ENCODE measurements at places on chromosomes 4 and X.

DNA sequence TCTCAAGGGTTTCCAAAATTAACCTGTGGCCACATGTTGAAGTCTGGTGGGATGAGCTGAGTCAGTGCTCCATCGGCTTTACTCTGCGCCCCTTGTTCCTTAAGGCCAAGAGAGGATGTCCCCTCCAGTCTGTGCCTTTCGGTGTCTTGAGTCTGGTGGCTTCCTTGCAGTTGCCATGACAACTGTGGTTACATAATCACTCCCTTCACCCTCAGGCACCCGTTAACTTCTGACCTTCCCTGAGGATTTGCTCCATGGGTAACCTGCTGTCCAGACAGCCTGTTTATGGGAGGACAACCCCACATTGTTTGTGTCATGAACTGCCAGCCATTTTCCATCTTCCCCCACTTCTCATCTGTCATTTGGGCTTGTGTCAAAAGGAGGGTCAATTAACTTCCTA is 401.1 kb upstream of the LCORL start:
- DNase-seq = no peak

- no peak for DNase-seq
These were observed 641.2 kb upstream of the CPEB2 start for GRCh38 chr4:14361084-14361483.

GRCh38 chr4:21830272-21830671 is 118.3 kb downstream of the KCNIP4 start:
- no peak for DNase-seq

DNA sequence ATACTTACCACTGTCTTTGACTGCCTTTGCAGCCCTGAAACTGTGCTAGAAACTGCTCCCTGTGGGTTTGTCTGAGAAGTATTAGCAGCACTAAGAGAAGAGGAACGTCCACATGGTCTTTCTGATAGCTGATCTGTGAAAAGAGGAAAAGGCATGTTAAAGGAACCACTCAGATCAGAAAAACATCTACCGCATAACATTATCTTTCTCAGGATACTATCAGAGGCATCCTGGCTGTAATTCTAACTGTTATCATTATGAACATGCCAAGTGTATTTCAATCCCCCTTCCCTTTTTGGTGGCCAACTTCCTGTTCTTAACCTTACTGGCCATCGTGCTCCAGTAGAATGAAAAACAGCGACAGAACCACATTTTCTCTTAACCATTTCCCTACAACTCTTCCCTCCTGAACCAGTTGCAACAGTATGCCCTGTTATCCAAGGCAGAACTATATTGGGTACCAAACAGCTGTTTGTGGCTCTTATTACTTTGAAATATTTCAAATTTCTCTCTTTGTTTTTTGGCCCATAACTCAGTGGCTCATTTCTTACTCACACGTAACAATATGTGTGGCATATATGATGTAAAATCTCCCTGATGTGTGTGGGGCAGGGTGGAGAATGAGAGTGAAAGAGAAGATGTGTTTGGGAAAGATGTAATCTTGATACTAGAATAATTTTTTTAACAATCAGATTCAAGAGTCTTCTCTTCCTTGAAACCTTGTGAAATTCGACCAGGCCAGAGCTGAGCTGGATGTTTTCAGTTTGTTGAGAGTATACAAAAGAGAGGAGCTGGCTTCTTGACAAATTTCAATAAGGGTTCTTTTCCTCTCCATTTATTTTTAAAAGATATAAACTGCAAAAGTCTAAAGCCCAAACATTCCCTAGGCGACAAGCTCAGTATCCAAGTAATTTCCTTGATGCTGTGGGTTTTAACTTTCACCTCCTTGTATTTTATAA is 35.2 kb downstream of the ARHGEF6 start:
- no peak for DNase-seq

GRCh38 chrX:18549643-18550042 is 122.3 kb downstream of the RS1 start:
- DNase-seq = no peak

- no peak for DNase-seq
These were observed 183.4 kb downstream of the CBR4 start for GRCh38 chr4:168826620-168827019.

DNA sequence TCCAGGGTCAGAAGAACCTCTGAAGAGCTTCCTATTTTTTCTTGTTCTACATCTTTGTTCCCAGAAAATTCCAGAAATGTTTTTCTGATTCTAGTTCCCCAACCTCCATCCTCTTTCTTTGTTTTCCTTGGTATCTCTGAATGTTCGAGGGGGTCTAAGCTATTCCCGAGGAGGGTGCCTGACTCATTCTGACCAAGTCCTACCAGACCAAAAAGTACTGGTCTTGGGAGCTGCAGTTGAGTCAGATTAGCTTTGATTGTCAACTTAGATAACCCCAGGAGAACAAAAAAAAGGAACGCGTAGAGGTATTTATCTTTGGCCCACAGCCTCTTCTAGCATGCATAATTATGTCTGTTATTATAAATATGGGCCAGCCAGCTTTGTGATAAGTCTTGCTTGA is 12.1 kb upstream of the TENM3 start:
- DNase-seq = no peak

DNA sequence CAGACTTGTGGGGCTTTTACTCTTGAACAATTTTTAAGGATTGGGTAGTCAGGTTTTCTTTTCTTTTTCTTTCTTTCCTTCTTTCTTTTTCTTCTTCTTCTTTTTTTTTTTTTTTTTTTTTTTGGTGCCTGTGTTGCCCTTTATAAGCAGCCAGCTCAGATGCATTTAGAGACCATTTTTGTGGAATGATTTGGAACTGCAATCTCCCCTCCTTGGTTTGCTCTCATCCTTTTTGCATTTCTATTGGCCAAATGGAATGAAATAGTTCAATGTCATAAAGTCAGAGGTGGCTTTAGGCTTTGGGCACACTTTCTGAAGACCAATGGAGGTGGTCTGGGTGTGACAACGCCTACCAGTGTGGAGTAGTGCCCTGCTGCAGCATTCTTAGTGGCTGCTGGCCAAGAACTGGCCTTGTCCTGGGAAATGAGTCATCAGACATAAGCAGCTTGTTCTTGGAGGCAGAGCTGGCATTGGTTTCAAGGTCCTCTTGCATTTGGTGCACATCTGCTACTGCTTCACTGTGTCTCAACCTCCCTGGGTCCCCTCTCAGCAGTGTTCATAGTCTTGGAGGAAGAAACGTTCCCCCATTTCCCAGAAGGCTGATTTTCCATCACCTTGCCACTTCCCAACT is 84.5 kb downstream of the CT47B1 start:
- no peak for DNase-seq

- DNase-seq = no peak
These were observed 653.2 kb upstream of the GALNT7 start for GRCh38 chr4:172515266-172515879.

GRCh38 chr4:78767350-78767749 is 8.8 kb upstream of the BMP2K start:
- DNase-seq = no peak

GRCh38 chrX:2784026-2784425 is 32.2 kb downstream of the XG start:
- no peak for DNase-seq

DNA sequence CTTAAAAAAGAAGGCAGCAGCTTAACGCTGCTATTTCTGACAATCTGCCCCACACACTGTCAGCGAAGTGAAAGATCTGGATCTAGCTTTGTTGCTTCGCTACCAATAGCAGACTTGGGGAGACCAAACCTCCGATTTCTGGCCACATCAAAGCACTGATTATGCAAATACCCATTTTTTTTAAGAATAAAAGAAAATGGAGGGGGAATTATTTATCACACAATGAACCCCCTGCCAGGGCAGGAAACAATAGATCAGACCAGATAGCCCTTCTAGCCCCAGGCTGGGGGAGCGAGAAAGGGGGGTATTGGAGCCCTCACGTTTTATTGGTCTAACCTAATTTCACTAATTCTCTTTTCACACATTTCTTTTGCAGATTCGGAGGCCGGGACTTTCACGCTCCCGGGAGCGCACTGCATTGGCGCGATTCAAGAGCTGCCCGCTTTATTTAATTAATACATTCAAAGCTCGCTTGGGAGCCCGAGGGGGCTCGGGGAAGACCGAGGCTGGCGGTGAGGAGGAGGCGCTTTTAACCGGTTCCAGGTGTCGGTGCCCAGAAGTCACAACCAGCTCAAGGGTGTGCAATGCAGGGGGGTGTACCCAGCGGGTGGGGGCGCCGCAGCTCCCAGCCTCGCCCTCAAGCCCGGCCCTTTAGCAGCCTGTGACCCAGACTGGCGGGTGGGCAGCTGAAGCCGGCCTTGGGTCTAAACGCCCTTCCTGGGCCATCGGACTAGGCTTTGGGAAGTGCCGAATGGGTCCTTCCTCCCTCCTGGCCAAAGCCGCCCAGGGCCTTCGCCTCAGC is 5.5 kb downstream of the NEUROG2 start:
- DNase-seq = no peak

- DNase-seq = peak; percentile 57
These were observed 628 bp downstream of the MXD4 start for GRCh38 chr4:2261110-2261852.

DNA sequence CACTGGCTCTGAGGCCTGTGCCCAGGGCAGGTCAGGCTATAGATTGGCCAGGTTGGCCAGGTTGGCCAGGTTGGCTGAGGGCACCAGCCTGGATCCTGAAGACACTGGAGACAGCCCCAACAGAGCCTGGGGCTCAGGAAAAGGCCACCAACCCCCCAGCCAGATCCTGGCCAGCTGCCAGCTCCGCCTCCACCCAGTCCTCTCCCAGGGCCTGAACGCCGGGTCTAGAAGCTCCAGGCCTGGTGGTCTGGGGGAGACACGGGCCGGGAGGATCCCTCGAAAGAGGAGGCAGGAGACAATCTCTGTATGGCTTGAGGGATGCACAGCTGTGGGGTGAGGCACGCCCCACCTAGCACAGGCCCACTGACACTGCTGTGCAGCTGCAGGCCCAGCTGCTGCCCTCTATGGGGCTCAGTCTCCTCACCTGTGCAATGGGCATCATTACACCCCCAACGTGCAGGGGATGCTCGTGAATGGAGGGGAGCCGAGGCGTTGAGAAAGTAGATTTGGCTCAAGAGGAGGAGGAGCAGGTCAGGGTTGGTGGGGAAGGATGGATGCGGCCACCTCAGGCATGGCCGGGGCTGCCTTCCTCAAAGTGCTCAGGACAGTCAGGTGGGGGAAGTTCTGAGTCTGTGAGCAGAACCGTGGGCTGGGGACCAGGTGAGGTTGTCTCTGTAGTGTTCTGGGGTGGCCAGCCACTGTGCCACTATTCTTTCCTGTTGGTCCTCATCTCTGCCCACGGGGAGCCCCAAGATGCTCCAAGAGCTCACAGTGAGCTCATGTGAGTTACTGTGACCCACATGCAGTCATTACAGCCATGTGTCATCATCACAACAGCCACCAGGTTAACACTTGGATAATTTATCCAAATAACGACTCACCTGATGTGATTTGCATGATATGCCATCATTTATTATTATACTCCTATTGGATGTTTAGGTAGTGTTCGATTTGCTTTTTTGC is 10.8 kb upstream of the GAGE10 start:
- DNase-seq = no peak

DNA sequence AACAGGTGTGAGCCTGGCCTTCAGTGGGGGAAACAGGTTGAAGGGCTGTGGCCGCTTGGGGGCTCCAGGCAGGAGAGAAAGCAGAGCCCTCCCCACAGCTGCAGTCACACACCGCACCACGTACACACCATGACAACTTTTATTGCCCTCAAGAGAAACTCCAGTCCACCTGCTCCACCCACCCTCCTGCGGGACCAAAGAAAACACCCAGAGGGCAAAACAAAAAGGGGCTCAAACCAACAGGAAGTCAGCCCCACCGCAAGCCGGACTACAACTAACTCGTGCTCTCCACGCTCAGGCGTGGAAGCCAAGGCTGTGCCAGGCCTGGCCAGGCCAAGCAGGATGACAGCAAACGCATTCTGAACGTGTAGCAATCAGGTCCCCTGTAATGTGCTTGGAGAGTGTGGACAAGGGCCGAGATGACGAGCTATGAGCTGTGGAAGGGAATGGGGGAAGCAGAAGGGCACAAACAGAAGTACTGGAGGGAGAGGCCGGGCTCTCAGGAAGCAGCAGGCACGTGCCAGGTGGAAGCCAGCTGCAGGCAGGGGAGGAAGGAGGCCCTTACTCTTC is 12.7 kb downstream of the SLC6A8 start:
- no peak for DNase-seq

GRCh38 chrX:101416691-101417090 is 8.7 kb downstream of the HNRNPH2 start:
- no peak for DNase-seq

- no peak for DNase-seq
These were observed 16.5 kb upstream of the SHOX start for GRCh38 chrX:614136-614535.

DNA sequence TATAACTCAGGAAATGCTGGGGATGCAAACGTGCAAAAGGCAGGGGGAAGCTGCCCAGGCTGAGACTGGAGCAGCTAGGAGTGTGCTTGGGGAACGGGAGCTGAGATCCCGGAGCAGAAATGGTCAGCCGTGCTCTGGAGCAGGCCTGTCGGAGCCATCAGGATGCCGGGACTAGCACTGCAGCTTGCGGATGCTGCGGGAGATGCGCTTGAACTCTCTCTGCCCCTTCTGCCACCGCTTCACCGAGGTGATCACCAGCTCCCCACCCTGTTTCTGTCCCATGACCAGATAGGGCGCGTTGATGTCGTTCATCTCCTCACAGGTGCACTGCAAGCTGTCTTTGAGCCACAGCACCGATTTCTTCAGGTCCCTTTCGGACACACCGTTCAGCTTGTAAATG is 7.6 kb downstream of the SFRP2 start:
- no peak for DNase-seq

DNA sequence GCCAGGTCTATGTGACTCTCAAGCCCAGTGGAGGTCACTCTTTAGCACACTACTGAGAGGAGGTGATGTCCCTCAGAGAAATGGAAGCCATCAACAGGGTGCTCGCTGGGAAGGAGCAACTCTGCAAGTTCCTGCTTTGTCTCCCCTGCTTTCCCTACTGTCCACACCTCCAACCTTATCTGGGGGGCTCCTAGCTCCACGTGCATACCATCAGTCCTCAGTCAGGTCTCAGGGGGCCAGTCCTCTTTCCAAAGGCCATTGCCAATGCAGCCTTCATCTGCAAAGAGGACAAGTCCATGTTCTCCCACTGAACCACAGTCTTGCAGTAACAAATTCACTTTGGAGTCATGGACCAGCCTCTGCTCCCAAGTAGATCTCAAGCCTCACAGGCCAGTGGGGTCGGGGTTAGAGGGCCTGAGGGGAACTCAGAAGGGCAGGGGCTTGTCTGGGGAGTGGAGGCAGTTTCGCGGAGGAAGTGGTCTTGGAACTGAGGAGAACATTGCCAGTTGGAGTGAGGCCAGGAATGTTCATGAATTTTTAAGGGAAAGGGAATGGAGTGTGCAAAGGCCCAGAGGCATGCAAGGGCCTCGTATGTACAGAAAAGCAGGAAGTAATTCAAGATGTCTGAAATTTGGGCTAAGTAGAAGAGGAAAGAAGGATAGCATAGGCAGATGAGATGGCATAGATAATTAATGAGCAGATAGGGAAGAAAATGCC is 8.9 kb downstream of the RTL5 start:
- no peak for DNase-seq
